ENCODE measurements at places on chromosomes 5 and 9.

DNA sequence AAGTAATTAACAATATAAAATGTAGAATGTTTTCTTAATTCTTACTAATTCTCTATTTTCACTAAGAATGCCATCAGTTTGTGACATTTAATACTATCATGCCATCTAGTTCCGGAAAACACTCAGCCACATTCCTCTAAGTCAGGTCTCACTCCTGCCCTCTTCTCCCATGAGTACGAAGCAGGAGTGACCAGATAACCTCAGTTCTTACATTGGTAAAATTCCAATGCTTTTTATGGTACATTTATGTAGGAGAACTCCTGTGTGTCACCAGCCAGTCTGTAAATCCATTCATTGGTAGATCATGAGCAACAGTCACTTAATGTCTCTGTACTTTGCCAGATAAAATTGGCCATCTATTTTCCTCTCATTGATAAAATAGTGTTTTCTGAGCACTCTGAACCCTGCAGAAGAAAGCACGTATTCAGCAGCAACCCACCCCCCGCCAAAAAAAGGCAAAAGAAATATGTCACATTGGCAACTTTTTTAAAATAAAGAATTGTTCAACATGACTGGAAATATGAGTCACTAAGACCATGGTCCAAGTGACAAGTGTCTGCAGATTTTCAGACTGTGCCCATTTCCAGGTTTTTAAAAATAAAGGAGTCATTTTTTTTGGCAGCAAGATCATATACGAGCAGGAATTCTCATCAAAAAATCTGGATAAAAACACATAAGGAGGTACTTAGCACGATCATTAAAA is 11.8 kb downstream of the GLIS3 start:
- H3K36me3 ChIP-seq = peaks cover 4% of the 10 kb centered on the region
- H3K4me1 ChIP-seq = peaks cover 2% of the 10 kb centered on the region
- H3K4me3 ChIP-seq = no peak overlapping the region
- H3K27me3 ChIP-seq = no peaks in the 10 kb centered on the region
- no peak for DNase-seq

GRCh38 chr5:74766418-74766848 is 484 bp downstream of the GFM2 start:
- no peaks in the 10 kb centered on the region for H3K27me3 ChIP-seq
- peaks cover 7% of the 10 kb centered on the region for H3K4me1 ChIP-seq
- H3K36me3 ChIP-seq = peaks cover 4% of the 10 kb centered on the region
- DNase-seq = peak; percentile 64
- H3K27ac ChIP-seq = peak overlapping the region; percentile 67

DNA sequence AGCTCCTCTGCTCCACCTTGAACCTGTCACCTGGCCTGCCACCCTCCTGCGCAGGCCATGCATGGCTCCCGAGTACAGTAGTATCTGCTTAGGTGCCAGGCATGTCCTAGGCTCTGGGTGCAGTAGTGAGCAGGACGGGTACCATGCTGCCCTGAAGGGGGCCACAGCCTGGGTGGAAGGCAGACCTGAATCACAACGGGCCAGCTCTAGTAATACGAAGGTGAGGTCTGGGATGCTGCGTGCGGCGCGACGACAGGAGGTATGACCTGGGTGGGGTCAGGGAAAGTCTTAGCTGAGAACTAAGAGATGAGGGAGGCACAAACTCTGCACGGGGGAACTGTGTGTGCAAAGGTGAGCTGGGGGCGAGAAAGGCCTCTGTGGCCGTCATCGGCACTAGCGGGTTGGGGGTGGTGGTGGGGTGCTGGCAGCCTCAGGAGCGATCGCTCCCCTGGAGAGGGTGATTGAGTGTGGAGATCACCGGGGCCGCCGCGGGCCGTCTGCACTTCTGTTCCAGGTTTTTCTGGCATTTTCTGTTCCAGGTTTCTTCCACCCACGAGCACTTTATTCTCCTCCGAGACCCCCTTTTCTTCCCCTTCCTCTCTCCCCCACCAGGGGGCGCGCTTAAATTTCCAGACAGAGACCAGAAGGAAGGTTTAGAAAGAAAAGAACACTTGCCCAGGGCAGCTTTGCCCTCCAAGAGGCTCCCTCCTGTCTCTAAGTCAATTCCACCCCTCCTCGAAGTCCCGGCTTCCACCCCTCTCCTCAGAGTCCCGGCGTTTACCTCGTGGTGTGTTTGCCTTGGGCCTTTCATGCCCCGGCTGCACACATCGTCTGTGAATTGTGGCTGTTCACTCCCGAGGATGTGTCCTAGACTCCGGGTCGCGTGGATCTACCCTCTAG is 15.1 kb downstream of the PDLIM4 start:
- H3K36me3 ChIP-seq = peaks cover 50% of the 10 kb centered on the region
- DNase-seq = peak; percentile 39
- no peaks in the 10 kb centered on the region for H3K27me3 ChIP-seq
- no peak overlapping the region for H3K4me3 ChIP-seq

DNA sequence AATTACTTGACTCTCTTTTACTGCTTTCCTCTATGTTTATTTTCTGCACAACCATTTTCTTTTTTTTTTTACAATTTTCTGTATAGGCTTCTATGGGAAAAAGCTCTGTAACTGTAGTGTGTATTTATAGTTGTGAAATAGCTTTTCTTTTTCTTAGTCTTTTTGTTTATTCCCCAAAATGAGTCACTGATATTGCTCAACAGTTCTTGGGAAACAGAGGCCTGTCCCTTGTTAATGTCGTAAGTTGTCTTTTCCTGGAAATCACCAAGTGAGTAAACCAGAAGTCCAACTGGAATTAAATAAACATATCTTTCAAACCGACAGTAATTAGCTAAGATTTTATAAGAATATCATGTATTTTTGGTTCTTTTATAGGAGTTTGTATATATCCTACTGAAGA is 325.1 kb upstream of the PRR16 start:
- peak overlapping the region; percentile 96 for H3K27ac ChIP-seq
- peaks cover 15% of the 10 kb centered on the region for H3K4me1 ChIP-seq
- no peaks in the 10 kb centered on the region for H3K36me3 ChIP-seq
- no peak overlapping the region for H3K4me3 ChIP-seq
- no peaks in the 10 kb centered on the region for H3K27me3 ChIP-seq
- DNase-seq = peak; percentile 99

DNA sequence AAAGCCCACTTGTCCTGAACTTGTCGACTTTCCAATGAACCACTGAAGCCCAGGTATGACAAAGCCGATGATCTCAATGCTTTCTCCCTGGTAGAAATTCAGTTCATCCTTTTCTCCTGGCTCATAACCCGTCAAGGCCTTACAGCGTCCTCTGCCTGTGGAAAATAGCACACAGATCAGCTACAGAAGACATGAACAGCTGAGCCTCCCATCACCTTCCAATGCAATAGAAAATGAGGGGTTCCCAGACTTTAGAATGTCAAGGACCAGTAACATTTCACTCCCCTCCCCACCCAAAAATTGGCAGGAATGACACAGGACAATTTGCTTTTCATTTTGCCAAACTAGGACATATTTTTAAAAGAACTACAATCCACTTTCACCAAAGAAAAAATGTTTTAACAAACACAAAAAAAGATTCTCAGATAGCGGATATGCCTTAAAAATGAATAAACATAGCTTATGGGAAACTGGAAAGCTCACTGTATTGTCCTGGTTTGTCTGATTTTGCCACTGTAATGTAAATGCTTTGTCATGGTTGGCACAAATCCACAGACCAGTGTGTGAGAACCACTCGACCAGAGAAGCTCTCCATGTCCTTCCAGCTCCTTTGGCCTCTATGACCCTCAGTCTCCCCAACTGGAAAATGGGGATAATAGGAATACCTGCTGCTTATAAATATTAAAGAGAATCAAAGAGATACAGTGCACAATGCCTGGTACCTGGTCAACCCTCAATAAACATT is 24.4 kb downstream of the SH3TC2 start:
- DNase-seq = no peak
- H3K27ac ChIP-seq = no peak overlapping the region
- H3K36me3 ChIP-seq = no peaks in the 10 kb centered on the region
- no peak overlapping the region for H3K4me3 ChIP-seq
- no peaks in the 10 kb centered on the region for H3K27me3 ChIP-seq

DNA sequence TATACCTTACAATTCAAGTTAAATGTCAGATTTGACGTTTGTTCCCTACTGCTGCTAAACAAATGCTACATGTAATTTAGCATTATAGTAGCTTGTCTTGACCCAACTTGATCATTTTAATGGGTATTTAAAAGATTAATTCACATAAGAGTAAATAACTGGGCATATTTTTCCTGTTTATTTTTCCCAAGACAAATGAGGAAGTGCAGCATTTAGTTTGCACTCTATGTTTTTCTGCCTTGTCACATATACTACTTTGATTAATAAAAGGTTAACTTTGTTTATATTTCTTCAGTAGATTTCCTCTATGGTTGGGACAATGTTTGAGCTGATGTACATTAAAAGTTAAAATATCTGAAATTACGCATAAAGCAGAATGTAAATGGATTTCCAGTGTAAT is 641.8 kb downstream of the PRR16 start:
- no peak for DNase-seq
- no peaks in the 10 kb centered on the region for H3K27me3 ChIP-seq
- H3K4me3 ChIP-seq = no peak overlapping the region
- no peaks in the 10 kb centered on the region for H3K36me3 ChIP-seq

All from IMR-90 (cell line).